ENCODE measurements at places on chromosomes 12 and 14. TPM values are rescaled to one million over a fixed set of nuclear protein-coding genes. Genes with fewer than 3 reads are reported as not detected.

OR6C68 gene
- polyA plus RNA-seq = not detected

- no peak for DNase-seq
Observed at GRCh38 chr12:63766498-63766897, 13.2 kb upstream of the RXYLT1 start.

HIF1A gene
- 407 TPM for polyA plus RNA-seq

DNA sequence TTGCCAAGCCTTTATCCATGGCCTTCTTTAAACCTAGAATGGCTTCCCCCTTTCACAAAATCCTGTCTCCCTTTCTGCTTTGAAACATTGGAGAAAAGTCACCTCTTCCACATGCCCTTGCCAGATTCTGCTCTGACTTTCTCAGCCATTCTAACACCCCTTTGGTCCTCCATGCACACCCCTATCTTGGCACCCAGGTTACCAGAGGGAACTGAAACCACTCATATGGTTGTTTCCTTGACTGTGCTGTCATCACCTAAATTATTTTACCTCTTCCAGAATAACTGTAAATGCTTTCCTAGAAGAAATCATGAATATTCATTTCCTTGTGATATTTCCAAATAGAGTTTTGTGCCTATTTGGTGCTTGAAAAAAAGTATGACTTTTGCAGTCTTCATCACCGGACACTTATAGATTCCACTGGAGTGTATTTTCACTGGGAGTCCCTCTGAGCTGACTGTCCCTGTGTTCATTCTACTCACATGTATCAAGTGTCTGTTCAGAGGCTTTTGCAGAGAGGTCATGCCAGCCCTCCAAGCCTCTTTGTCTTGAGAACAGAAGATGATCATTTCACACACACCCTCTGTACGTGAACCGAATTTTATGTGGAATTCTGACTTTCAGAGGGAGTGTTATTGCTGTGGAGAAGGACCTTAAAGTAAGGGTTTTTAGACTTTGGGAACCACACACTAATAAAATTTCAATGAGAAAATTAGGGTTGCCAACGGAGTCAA lies 74.1 kb downstream of the PLXNC1 start:
- DNase-seq = no peak

ST8SIA1 gene
- 0.45 TPM for polyA plus RNA-seq

DNA sequence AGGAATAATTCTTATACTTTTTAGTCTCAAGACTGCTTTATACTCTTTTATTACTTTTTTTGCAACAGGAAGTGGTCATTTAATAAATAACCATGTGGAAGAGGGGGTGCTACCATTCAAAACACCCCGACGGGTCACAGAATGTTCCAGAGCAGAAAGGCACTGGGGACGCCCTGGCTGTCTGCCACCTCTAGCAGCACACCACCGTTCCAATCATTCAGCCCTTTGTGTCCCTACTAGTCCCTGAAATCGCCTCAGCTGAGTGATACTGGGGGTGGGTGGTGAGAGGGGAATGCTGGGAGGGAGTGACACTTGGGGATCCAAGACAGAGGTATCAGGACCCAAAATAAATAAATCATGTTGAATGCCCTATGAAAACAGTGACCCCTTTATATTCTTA lies 52.4 kb downstream of the MON2 start:
- DNase-seq = no peak

OTUB2 gene
- polyA plus RNA-seq = 1.4 TPM

GRCh38 chr14:67079846-67080245 lies 109.4 kb upstream of the GARIN2 start:
- no peak for DNase-seq

- no peak for DNase-seq
Observed at GRCh38 chr12:53972152-53972702, 699 bp upstream of the HOXC11 start.

DNA sequence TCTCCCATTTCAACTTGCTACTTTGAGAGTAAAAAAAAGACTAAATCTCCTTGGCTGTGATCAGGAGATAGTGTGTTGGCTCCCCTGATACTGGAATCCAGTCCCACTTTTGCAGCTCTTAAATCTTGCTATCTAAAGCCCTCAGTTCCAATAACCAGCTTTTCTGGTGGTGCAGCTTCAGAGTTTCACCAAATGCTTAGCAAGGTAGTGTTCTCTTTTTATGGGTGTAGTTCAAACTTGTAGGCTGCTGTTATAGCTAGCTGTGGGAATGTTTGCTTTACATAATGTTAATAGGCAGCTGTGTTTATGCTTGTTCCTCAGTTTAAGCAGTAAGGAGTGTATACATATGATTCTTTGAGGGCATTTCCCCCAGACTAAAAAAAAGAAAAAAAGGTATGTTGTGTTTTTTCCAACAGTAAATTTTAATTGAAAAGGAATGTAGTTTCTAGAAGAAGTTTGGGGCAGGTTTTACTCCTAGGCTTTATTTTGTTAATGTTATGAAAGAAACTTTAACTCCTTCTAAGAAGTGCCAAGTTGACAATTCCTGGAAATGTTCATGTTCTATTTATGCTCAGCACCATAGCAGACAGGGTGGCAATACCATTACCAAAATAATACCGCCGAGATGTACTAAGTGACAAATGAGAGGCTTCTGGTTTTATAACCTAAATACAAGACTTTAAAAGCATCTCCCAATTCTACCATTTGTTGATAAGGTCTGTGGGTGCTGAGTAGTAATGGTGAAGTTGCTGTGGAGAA lies 12.1 kb downstream of the CRADD start:
- no peak for DNase-seq

GRCh38 chr12:24977711-24978110 lies 28.8 kb upstream of the BCAT1 start:
- DNase-seq = peak; percentile 32

LRTM2 gene
- not detected for polyA plus RNA-seq

SLC17A8 gene
- polyA plus RNA-seq = not detected

GRCh38 chr14:68692916-68693771 lies 99.7 kb downstream of the ZFP36L1 start:
- DNase-seq = peak; percentile 81

KRT6A gene
- 0.32 TPM for polyA plus RNA-seq

DNAH10 gene
- polyA plus RNA-seq = 0.06 TPM

GRCh38 chr14:58730792-58731464 lies 93.2 kb downstream of the DACT1 start:
- peak; percentile 64 for DNase-seq

GRCh38 chr12:121811434-121812319 lies 7.9 kb downstream of the SETD1B start:
- DNase-seq = peak; percentile 67

GRCh38 chr12:91988086-91988923 lies 157.3 kb downstream of the BTG1 start:
- no peak for DNase-seq

DNA sequence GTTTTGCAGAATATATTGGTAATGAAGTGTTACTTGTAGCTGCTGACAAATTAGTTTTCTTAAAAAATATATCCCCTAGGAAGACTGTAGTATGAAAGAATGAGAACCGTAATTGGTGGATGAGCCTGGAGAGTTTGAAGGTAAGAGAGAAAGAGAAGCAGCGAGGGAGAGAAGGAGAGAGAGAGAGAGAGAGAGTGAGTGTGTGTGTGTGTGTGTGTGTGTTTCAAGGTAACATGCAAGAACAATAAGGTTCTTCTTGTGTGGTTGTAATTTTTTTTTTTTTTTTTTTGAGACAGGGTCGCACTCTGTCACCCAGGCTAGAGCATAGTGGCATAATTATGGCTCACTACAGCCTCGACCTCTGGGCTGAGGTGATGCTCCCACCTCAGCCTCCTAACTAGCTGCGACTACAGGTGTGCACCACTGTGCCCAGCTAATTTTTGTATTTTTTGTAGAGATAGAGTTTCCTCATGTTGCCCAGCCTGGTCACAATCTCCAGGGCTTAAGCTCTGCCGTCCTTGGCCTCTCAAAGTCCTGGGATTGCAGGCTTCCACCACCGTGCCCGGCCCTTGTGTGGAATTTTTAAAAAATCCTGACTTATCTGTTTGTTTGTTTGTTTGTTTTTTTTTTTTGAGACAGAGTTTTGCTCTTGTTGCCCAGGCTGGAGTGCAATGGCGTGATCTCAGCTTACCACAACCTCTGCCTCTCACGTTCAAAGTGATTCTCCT lies 73.7 kb downstream of the RASSF3 start:
- no peak for DNase-seq

- no peak for DNase-seq
Observed at GRCh38 chr14:45254771-45255170, 1.8 kb upstream of the MIS18BP1 start.
